KG1 (cell line): ENCODE measurements at places on chromosomes 5 and 9.

DNA sequence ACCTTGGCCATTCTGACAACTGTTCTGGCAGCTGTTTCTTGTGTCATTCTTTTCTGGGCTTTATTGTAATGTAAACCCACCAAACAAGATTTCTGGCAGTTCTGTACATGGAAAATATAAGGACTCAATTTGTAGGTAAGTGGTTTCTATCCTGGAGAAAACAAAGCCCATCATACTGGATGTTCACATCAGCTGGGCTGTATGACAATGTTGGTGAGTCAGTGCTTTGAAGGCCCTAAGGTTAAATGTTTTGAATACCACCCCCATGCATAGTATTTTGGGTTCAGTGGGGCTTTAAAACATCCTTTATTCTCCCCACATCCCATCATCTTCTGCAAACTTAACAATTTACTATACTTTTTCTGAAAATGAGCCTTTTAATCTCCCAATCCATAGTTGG is 52.5 kb downstream of the SH3GL2 start:
- DNase-seq: no peak

GRCh38 chr9:2620919-2621721 is 467 bp upstream of the VLDLR start:
- DNase-seq: no peak

- no peak for DNase-seq
Observed at GRCh38 chr5:74369173-74369572, 271.4 kb downstream of the ENC1 start.

- DNase-seq: no peak
Observed at GRCh38 chr5:93278896-93279295, 302.1 kb downstream of the NR2F1-AS1 start.

DNA sequence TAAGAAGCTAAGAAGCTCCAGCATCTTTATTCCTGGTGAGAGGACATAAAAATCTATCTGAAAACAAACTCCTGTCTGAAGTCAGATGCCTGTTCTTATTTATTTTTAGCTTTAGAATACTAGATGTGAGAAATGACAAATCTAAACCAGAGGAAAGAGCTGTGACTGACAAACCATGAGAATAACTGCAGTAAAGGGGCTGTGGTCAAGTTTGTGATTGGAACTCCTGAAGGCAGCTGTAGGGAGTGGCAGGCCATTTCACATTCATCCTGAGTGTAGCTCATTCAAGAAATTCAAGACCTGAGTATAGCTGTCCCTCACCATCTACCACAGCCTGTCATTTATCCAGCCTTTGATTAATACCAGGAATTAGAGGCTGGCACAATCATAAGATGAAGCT is 718.8 kb downstream of the BRINP1 start:
- DNase-seq: no peak

DNA sequence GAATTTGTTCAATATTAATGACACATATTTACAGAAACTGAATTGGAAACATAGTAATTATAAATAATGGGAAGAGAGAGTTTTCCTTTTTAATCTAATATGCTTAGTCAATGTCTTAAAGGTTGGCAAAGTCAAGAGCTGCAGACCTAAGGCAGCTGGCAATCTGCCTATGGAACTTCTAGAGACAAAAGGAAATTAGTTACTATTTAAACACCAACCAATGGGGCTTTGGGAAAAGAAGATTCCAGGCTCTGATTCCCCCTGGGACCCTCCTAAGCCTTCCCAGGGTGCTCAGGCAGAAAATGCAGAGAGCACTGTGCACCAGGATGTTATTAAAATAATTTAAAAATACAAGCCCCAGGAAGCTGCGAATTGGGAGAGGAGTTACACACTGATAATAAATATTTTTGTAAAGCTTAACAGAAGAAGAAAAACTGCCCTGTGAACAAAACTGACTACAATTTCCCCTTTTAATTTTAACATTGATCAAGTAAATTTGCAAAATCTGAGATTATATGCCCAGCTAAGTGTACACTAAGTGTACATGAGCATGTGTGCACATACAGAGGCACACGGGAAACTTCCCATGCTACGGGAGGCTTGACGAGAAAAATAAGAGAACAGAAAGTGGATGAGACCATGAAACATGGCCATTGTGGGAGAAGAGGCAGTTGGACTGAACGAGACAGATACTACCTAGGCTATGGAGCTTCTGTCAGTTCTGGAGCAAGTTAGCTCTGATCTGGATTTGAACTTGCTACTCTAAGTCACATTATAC is 77.4 kb upstream of the ADAMTS16 start:
- DNase-seq: no peak

DNA sequence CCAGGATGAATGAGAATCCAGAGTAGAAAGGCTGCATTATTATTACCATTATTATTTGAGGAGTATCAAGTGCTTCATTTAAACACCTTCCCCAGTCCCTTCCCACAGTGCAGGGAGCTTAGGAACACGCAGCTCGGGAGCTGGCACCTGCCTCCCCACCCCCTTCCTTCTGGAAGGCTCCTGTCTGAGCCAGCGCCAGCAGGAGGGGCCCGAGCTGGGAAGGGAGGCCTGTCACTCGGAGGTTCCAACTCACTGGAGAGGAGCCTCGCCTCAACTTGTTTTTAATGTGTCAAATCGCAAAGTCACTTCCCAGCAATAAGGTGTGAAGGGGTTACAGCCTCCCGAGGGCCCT is 156.4 kb upstream of the IRX4 start:
- no peak for DNase-seq

GRCh38 chr9:122124048-122124447 is 30.9 kb upstream of the TTLL11 start:
- no peak for DNase-seq

- DNase-seq: no peak
Observed at GRCh38 chr5:60163762-60164161, 270.2 kb upstream of the PDE4D start.

DNA sequence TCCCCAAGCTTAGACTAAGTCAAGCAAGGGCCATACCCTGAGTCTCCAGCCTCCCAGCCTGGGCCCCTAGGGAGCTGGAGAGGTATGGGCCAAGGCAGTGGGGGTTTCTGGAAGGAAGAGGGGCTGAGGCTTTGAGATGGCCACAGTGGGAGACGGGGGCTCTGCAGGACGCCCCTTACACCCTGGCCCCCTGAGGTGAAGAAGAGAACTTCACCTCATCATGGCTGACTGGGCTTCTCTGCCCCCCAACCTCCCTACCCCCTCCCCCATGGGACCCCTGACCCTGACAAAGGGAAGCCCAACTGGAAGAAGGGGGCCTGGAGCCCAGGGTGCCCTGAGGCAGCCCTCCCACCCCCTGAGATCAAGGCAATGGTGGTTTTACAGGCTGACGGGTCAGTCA is 25.8 kb downstream of the PCDH1 start:
- no peak for DNase-seq

GRCh38 chr5:127433526-127433925 is 83.9 kb upstream of the PRRC1 start:
- no peak for DNase-seq

DNA sequence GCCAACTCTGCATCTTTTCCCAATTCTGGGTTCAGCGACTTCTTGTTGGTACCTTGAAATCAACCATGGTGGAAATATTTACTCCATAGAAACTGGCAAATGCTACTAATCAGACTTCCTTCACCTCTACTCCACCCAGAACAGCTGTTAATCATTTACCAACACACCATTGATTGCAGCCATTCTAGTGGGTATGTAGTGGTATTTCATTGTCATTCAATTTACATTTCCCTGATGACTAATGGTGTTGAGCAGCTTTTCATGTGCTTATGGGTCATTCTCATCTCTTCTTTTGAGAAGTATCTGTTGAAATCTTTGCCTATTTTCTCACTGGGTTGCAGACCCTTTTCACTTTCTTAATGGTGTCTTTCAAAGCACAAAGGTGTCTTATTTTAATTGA is 122.4 kb upstream of the MSX2 start:
- DNase-seq: no peak

DNA sequence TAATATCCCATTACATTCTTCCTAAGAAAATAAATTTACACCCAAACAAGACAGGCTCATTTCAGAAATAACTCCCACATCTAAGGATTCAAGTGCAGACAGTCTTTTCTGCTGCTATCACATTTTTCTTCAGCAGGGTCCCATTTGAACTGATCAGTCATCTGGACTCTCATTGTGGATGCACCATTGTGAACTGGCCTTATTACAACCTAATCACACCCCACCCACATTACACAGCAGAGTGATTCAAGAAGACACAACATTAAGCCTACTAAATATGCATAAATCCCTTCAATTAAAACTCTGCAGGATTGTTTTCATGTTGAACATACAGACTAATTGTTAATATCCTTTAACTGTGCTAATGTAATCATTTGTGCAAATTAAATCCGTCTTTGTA is 146.2 kb downstream of the CDH12 start:
- DNase-seq: no peak

- DNase-seq: peak; percentile 72
Observed at GRCh38 chr9:137028263-137029057, 423 bp upstream of the ABCA2 start.

DNA sequence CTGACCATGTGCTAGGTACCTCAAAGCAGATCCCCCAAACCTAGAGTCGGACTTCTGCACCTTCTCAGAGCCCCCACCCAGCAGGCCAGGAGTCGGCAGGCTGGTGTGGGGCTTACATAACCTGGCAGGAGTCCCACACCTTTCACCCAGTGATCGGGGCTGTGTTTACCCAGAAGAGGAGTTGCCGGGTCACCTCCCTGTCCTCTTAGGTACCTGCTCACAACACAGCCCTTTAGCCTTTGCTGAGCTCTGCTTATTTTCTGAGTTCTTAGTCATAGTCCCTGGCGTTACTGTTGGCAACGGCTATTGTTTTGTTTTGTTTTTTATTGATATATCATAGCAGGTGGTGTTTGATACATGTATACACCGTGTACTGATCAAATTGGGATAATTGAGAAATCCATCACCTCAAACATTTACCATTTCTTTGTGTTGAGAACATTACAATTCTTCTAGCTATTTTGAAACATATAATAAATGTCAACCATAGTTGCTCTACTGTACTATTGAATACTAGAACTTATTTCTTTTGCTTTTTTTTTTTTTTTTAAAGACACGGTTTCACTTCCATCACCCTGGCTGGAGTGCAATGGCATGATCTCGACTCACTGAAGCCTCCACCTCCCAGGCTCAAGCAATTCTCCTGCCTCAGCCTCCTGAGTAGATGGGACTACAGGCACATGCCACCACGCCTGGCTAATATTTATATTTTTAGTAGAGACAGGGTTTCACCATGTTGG is 10.4 kb upstream of the EEIG1 start:
- no peak for DNase-seq

- DNase-seq: no peak
Observed at GRCh38 chr9:74036549-74037231, 460.4 kb upstream of the RORB start.

GRCh38 chr9:136769710-136770191 is 5.4 kb upstream of the LCN15 start:
- no peak for DNase-seq

DNA sequence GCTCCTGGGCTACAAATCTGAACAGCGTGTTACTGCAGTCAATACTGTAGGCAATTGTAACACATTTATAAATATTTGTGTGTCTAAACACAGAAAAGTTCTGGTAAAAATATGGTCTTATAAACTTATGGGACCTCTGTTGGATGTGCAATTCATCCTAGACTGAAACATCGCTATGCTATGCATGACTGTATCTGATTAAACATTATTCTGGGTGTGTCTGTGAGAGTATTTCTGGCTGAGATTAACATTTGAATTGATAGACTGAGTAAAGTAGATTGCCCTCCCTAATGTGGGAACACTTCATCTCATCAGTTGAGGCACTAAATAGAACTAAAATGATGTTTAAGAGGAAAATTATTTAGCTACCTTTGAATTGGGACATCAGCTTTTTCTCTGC is 24.3 kb upstream of the PRDM9 start:
- DNase-seq: no peak

DNA sequence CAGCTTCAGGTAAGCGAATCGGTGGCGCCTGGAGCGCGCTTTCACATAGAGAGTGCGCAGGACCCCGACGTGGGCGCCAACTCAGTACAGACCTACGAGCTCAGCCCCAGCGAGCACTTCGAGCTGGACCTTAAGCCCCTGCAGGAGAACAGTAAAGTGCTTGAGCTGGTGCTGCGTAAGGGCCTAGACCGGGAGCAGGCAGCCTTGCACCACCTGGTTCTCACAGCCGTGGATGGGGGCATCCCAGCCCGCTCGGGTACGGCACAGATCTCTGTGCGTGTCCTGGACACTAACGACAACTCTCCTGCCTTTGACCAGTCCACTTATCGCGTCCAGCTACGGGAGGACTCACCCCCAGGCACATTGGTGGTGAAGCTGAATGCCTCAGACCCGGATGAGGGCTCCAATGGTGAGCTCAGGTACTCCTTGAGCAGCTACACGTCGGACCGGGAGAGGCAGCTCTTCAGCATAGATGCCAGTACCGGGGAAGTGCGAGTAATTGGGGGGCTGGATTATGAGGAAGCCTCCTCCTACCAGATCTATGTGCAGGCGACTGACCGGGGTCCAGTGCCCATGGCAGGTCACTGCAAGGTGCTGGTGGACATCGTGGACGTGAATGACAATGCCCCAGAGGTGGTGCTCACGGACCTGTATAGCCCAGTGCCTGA is 1.1 kb downstream of the PCDHAC2 start:
- DNase-seq: no peak

- no peak for DNase-seq
Observed at GRCh38 chr5:159033351-159033657, 66.4 kb downstream of the EBF1 start.

DNA sequence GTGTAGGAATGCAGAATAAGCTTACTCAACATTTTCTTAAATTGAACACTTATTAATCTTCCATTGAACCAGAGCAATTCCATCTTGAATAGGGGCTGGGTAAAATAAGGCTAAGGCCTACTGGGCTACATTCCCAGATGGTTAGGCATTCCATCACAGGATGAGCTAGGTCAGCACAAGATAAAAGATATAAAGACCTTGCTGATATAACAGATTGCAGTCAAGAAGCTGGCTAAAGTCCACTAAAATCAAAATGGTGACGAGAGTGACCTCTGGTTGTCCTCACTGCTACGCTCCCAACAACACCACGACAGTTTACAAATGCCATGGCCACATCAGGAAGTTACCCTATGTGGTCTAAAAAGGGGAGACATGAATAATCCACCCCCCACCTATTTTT is 156.1 kb downstream of the NXNL2 start:
- DNase-seq: no peak

GRCh38 chr9:97615439-97616072 is 17.6 kb downstream of the TSTD2 start:
- DNase-seq: peak; percentile 7

GRCh38 chr9:106481013-106481609 is 381.9 kb upstream of the ZNF462 start:
- no peak for DNase-seq

GRCh38 chr5:14406554-14406849 is 175.1 kb upstream of the OTULINL start:
- no peak for DNase-seq

- DNase-seq: peak; percentile 65
Observed at GRCh38 chr9:129496473-129497004, 124.4 kb downstream of the C9orf50 start.

- no peak for DNase-seq
Observed at GRCh38 chr5:122774519-122774860, 390 bp upstream of the SNX2 start.

GRCh38 chr5:37807621-37808301 is 32.1 kb downstream of the GDNF start:
- no peak for DNase-seq
